ENCODE measurements at places on chromosomes 6 and 20.

GRCh38 chr20:63885264-63886053 is 9.5 kb upstream of the DNAJC5 start:
- no peak for DNase-seq

DNA sequence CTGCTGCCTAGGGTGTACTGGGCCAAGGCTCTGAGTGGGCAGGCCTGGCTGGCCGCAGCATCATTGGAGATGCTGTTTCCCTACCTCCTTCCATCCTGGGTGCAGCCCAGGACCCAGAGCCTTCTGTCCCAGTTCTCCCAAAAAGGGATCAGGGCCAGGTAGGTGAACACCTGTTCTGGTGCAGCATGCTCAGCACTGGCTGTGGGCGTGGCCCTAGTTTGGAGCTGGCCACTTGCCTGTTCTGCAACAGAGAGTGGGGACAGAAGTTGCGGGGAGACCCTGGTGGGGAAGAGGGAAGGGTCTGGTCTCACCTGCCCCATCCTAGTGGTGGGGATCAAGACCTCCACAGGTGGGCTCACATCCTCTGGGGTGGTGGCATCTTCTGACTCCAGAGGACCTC is 1.4 kb upstream of the ARMC12 start:
- DNase-seq: no peak

GRCh38 chr20:62126141-62126540 is 3.9 kb downstream of the LSM14B start:
- no peak for DNase-seq

DNA sequence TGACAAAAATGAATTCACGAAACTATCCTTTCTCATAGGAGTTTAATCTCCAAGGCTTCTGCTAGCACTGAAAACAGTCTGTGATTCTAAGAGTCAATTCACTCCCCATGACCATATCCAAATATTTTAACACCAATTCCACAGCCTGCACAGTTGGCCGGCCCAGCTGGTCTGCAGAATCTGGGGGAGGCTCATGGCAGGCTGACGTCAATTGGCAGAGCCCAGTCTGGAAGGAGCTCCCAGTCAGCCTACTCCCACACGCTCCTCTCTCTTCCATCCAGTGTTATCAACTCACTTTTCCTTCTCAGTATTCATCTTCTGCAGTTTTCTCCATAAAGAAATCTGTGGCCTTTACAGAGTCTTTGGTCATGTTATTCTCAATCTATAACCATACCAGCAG is 111.0 kb downstream of the TBXT start:
- no peak for DNase-seq

DNA sequence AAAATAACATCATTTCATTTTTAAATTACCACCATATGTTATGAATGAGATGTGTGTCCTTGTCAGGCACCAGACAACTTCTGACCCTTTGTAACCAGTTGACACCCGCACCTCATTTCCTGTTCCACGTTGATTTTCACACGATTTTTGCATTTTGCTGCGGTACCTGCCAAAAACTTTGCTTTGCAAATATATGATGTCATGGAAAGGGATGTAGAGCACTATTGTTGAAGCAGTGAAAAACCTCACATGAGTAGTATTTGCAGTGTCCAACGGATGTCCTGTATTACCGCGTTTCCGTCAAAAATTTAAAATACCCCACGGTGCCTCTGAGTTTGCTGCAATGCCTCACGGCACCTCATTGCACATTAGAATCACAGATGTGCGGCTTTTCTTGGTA is 115.6 kb downstream of the MTHFD1L start:
- DNase-seq: no peak

- DNase-seq: no peak
These were observed 7.5 kb downstream of the RFX6 start for GRCh38 chr6:116884530-116884929.

DNA sequence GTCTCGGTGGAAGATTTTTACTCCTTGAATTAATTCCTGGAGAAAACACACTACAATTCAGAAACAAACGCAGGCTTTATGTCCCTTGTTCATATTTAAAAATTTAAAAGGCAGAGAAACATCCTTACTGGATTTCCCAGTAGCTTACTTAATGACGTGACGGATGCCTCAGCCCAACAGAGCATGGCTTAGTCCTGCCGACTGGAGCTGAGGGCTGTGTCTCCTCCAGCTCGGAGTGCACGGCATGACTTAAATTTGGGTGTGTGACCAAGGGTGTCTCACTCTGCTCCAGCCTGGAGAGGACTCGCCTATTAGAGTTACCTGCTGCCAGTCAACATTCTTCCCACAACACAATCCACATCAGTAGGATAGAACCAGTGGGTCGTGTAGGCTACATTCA is 107.1 kb downstream of the PSMB1 start:
- DNase-seq: no peak

DNA sequence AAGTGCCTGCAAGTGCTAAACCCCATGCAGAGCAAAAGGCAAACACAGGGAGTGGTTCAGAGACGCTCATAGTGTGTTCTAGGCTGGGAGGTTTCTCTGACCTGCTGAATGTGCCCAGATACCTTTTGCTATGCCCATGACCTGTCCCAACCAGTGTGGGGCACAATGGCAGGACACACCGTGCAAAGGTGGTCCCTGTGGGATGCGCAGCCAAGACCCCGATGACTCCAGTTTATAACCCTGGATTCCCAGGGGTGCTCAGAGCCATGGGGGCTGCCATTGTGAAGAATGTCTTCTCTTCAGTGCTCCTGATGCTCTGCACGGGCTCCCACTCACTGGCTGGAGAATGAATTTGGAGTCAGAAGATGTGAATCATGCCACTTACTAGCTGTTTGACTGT is 2.2 kb upstream of the NINL start:
- DNase-seq: no peak

DNA sequence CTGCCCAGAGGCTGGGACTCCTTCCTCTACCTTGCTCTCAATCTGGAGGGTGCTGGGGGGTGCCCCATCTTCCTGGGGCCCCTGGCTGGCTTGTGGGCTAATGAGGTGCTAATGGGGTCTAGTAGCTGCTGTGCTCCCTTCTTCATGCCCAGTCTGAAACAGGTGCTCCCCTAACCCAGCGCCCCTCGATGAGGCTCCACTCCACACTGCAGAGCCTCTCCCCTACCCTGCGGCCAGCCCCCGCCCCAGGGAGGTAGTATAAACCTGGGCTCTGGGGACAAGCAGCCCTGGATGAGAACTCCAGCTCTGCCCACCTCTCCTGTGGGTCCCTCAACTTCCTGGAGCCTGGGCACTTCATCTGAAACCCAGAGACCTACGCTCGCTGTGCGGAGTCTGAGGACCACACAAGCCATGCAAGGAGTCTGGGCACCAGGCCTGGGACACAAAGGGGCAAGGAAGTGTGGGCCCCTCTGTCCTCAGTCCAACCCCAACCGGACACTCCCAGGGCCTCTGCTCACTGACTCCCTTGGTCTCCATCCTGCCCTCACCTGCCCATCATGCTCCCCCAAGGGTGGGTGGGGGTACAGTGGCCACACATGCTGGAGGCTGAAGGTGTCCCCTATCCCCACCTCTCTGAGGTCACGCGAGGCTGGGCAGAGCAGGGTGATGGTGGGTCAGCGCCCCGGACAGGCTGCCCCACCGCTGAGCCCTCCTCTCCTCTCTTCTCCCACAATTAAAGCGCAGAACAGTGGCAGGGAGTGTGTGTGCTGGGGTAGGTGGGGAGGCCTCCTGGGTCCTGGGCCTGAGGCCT is 6.1 kb downstream of the RPL10A start:
- DNase-seq: no peak

DNA sequence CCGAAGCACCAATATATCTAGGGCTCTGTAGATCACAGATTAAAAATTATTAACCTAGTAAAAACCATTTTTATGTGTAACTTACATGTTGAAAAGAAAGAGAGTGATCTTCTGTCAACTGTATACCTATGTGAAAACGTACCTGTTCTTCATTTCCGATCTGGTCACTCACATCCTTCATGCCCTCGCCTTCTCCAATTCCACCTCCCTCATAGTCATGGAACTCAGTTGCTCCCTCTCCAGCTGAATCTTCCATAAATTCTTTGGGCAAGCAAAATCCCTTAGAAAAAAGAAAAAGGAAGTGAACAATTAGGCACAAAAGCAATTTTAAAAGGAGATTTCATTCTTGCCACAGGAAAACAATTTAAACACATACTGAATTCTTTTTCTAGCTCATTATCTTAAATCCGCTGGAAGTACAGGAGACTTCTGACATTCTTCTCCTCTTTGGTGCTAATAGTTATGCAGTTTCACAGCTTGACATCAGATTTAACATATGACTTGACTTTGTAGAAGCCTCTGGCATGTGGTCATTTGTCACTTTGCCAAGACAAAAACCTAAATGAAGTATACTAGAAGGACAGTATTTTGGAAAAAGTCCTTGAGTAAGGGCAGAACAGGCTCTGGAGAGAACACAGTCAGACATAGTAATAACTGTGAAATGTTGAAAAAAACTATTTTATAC is 29.5 kb upstream of the LYRM2 start:
- DNase-seq: no peak

DNA sequence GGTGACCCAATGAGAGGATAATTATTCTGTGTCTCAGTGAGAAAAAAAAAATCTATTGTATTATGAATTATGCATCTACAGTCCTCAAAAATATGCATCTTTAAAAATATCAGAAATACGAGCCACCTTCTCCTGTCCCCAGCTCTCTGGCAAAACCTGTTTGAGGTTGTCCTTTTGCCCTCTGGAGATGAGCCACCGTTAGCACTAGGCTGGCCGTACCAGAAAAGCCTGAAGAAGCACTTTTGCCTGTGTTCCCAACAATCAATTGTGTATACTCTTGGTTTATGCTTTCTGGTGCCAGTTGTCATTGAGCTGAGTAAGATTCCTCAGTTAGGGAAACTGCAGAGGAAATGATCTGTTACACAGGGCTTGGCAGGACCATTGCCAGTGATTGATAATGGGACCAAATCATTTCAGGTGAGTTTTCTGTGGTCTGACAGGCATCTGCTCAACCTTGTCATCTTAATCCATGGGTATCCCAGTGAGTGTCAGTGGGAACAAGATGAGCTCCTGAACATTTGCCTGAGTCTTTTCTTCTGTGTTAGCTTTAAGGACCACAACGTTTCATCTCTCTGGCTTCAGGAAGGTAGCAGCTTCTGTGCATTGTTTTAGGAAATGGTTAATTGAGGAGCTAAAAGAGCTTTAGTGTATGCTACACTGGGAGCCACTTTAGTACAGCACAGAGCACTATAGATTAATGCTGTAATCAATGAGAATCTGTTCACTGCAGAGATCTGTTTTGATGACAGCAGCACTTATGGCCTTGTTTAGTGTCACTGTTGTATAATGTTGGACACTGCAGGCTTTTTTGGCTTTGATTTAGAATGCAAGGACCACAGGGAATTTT is 330.1 kb downstream of the RIMS1 start:
- no peak for DNase-seq

- no peak for DNase-seq
These were observed 284.2 kb upstream of the SGK1 start for GRCh38 chr6:134602123-134602522.

DNA sequence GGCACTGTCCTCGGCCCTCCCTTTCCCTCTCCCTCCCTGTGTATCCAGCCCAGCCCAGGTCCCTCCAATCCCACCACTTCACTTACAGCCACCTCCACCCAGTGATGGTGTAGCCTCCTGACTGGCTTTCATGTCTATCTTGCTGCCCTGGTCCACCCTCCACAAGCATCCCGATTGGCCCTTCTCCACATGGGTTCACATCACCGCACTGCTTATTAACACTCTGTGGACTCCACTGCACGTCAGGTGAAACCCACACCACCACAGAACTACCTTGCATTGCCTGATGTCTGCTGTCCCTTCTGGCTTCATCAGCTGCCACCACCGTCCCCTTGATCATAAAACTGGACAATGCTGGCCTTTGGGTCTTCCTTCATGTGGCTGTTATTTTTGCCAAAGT is 220.4 kb upstream of the ARID1B start:
- no peak for DNase-seq

- DNase-seq: no peak
These were observed 59.7 kb downstream of the GPX5 start for GRCh38 chr6:28585335-28585734.

DNA sequence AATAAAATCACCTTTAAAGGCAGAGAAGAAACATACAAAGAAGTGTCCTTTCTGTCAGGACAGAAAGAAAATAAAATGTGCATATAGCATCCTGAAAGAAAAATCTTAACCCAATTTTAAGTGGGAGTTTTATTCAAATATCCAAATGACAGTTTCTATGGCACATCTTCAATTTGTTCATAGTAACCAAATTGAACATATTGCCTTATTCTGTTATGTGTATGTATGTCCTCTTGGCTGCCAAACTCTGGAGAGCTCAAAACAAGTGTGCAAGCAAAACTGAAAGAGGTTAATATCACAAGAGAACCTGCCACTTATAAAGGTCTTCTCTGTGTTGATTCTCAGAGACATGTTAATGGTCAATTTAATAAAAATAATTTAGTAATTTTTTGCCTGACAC is 334.7 kb downstream of the BCKDHB start:
- no peak for DNase-seq

DNA sequence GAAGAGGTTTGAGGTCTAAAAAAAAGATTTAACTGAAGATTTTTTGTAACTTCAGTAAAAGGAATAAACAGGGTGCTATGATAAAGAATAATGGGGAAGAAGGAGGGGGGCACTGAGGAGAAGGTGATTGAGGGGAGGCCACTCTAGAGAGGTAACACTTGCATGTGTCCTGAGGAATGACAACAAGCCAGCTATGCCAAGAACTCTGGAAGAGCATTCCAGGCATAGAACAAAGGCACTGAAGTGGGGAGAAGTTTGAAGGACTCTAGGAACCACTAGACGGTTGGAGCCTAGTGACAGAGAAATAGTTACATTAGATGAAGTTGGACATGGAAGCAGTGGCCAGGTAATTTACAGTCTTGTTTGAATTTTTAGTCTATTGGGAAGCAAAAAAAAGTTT is 10.8 kb upstream of the SF3B5 start:
- DNase-seq: no peak

- no peak for DNase-seq
These were observed 5.4 kb downstream of the DNMT3B start for GRCh38 chr20:32767418-32768198.

DNA sequence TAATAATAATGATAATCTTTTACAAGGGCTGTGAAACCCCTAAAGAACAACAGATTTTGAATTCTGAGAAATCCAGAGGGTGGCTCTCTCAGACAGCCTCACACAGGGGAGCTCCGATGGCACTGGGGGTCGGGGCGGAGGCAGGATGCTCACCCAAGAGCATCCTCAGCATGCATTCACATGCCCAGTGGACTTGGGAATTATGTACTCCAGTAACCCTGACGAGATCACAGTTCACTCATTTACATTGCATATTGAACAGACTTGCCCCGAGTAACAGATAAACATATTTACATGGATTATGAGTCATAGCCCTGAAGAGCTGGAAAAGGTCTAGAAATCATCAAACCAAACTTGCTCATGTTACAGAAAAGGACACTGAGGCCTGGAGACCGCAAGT is 482.7 kb upstream of the JARID2 start:
- DNase-seq: peak; percentile 72

GRCh38 chr20:11380283-11380682 is 537.4 kb upstream of the BTBD3 start:
- no peak for DNase-seq

- DNase-seq: no peak
These were observed 11.0 kb downstream of the FRS3 start for GRCh38 chr6:41768545-41769308.

- no peak for DNase-seq
These were observed 34.1 kb upstream of the PDE10A start for GRCh38 chr6:165697171-165697570.

- no peak for DNase-seq
These were observed 637.5 kb upstream of the MAN1A1 start for GRCh38 chr6:119986934-119987549.

- DNase-seq: no peak
These were observed 6.6 kb upstream of the GUCA1B start for GRCh38 chr6:42201382-42201781.

Measured in NCI-H2171 treated with DMSO at 0.1 percent for 48 hours (cell line).